ENCODE measurements at places on chromosomes 2 and 18. TPM values are rescaled to one million over a fixed set of nuclear protein-coding genes. Genes with fewer than 3 reads are reported as not detected.
A peak's percentile ranks its signal among the peaks of the same experiment; 100 is the strongest.

GRCh38 chr2:156435718-156436496 is at the start of gene GPD2:
GPD2 (plus strand) TSS chr2:156436379; CDS start chr2:156476106, 39,727 bp downstream.
- DNase-seq: peak; percentile 97

DNA sequence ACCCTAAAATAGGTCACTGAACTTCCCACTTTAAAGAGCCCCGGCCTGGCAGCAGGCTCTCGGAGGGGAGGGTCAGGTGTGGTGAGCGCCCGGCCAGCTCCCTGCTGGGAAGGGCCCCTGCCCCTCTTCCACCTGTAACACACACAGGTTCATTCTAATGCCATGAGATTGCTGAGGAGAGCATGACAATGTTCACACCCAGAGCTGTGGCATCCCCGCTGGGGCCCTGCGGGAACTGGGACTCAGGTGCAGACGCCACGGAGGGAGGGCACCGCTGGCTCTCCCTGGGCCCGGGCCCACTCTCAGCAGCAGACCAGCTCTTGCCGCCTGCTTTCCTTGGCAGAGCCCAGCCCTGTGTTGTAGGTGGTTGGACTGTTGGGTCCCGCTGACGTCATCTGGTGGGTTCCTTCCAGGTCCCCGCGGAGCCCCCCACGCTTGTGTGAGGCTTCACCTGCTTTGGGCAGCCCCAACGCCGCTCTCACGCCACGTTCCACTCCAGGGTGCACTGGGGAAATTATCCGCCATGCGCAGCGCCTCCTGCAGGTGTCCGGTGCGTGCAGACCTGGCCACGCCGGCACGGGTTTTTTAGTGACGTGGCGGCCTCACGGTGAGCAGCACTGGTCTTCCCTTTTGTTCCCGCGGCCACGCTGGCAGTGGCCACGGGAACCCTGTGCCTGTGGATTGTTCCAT is 50.4 kb upstream of the KCNG2 start:
- no peak for DNase-seq

GRCh38 chr2:1625281-1626001 is 118.9 kb downstream of the PXDN start:
- DNase-seq: no peak

DNA sequence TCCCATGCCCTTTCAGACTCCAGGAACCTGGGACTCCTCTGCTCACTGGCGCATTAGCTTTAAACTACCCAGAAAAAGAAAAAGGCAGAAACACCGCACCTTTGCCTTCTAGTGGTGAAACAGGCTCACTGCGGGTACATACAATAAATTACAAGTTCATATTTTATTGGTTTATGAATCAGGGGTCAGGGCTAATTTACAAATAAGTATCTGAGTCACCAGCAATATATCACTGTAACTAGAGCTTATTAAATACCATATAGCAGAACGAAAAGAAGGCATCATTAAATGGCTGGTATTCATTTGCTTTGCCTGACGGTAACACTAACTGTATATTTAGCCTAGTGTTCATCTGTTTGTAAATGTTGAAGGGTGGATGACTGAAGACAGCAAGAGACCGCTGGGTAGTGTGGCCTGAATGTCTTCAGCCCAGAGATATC is 26.9 kb upstream of the DTNB start:
- DNase-seq: no peak

GRCh38 chr2:19574778-19575260 is 216.4 kb upstream of the OSR1 start:
- DNase-seq: no peak

DNA sequence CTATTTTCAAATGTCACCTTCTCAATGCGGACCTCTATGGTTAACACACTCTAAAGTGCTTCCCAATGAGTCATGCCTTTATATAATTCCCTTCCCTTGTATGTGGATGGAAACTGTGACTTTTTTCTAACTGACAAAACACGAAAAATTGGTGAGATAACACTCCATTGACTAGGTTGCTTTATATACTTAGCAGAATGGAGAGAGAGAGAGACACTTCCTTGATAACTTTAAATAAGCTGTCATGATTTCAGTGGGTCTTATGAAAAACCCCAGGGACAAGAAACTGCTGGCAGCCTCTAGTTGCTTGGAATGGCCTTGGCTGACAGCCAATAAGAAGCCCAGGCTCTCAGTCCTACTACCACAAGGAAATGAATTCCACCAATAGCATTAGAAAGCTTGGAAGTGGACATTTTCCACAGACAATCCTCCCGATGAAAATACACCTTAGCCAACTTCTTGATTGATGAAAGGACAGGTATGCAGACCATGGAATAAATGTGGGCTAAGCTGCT is 322.2 kb downstream of the ZNF804A start:
- no peak for DNase-seq

- no peak for DNase-seq
Observed at GRCh38 chr18:4750393-4751346, 295.6 kb upstream of the DLGAP1 start.

DNA sequence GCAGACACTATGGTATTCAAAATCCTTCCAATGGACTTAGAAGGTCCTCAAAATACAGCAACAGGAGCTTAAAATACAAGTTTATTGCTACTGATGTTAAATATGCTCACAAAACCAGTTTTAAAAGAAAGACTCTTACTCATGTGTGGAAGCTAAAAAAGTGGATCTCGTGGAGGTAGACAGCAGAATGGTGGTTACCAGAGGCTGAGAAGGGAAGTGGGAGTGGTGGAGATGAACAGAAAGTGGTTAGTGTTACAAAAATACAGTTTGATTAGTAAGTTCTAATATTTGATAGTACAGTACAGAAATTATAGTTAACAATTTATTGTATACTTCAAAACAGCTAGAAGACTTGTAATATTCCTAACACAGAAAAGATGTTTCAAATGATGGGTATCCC is 12.1 kb downstream of the ADAM17 start:
- no peak for DNase-seq

- DNase-seq: no peak
Observed at GRCh38 chr18:49321271-49321670, 139.2 kb downstream of the DYM start.

DNA sequence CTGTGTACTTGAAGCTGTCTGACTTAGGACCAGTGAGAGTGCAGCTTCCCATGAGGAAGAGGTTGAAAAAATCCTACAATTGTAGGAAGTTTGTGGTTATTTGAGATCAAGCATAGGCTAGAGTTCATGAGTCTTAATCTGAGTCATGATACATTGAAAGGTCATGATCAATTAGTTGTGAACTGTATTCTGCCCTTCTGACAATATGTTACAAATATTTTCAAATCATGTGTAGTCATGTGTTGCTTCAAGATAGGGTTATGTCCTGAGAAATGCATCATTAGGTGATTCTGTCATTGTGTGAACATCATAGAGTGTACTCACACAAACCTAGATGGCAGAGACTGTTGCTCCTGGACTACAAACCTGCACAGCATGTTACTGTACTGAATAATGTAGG is 68.4 kb upstream of the MFF start:
- no peak for DNase-seq

DNA sequence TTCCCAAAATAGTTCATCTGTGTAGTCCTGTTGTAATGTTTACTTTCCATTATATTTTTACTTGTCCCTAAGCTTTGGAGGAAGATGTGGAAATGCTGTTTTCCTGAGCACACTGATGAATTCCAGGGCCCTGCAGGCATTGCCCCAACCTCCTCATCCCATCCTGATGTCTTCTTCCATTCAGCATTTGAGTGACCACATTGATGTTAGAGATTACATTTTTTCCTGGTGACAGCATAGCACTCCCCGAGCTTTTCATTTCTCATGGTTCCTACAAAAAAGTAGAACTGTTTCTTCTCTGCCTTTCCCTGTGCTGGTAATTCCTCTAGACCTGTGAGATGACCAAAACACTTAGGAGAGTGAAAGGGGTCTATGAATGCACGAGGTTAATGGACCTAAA is 4.8 kb downstream of the IL36A start:
- no peak for DNase-seq

DNA sequence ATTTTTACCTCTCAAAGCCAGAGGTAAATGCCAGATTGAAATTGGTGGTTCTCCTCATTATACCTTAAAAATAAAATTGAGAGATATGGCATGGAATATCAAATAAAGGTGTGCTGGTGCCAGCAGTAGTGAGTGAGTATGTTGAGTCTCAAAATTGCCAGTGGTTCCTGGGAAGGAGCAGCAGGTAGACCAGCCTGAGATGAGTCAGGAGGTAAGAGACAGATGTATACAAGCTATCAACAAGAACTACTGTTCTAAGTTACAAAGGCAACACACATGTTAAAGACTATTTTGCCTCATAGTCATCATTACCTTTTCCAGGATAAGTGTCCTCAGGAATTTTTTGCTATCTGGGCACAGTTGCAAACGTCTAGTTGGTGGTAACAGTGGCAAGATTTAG is 1.3 kb upstream of the UPP2 start:
- no peak for DNase-seq

DNA sequence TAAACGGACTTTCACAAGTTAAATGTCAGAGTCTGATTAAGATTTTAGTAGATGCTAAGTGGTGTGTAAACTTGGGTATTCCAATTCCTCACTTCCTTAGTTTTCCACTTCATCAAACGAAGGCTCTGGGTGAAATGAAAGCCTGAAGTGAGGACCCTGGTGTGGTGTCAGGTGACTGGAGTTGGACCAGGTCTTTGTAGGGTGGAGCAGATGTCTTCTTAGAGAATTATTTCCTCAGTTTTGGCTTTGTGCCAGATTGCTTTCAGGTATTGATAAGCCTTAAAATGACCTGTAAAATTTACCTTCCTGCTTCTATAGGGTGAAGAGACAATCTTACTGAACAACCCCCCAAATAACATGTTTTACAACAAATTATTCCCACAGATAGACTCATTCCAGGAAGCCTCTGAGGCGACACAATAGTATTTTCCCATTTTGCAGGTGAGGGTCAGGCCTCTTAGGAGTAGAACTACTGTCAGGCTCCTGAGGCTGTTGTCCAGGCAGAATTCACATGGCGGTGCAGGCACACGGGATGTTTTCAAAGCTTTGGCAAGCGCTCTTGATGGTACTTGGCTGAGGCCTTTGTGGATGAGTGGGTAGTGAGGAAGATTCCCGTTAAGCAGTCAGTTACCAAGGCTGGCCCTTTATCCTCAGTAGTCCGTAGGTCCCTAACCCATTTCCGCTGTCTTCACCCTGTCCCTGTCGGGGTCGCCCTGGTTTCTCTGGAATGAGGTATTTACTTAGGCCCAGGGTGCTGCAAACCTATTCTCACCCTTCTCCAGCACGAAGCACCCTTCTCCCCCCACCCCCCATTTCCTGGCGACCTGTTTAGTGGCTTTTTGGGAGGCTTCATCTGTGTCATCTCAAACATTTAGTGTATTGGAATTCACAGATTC is 6.6 kb downstream of the RPS7 start:
- DNase-seq: no peak

DNA sequence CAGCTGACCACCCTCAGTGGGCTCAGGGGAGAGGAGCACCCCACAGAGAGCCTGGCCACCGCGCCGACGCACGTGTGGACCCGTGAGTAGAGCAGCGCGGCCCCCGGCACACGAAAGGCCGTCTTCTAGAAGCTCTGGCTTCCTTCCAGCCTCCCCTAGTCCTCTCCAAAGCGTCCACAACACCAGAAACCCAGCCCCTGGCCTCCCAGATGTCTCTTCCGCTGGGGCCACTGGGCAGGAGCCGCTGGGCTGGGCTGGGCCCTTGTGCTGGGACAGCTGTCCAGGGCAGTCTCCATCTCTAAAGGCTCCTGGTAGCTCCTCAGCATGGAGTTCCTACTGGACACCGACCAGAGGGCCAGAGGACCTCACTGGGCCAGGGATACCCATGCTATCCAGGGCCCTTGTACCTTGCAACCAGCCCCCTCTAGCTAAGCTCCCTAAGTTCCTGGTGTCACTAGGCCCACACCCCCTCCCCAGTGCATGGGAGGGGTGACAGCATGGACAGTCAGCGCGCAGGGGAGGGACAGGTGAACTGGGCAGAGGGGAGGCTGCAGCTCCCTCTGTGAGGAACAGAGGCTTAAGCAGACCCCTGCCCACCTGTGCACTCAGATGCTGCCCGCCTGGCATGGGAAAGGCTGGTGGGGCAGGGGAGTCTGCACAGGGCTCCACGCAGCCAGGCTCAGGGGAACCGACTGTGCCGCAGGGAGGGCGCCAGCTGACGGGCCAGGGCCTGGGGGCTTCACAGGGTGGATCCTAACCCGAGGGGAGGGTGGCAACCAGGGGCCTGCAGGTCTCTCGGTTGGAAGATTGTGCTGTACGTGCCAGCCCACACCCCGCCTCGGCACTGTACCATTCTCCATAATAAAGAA is 32.9 kb downstream of the MTERF4 start:
- DNase-seq: no peak

- DNase-seq: no peak
Observed at GRCh38 chr18:59008302-59008974, 131.2 kb upstream of the SEC11C start.

GRCh38 chr2:221282386-221282785 is 289.7 kb downstream of the EPHA4 start:
- no peak for DNase-seq

CNOT11 gene
- 27.3 TPM for total RNA-seq

TBR1 gene
- total RNA-seq: not detected

KATNAL2 gene
- 5.0 TPM for total RNA-seq

All from esophagus muscularis mucosa (tissue), 4 donors.